ENCODE measurements at places on chromosomes 11 and 22.
A peak's percentile ranks its signal among the peaks of the same experiment; 100 is the strongest.

DNA sequence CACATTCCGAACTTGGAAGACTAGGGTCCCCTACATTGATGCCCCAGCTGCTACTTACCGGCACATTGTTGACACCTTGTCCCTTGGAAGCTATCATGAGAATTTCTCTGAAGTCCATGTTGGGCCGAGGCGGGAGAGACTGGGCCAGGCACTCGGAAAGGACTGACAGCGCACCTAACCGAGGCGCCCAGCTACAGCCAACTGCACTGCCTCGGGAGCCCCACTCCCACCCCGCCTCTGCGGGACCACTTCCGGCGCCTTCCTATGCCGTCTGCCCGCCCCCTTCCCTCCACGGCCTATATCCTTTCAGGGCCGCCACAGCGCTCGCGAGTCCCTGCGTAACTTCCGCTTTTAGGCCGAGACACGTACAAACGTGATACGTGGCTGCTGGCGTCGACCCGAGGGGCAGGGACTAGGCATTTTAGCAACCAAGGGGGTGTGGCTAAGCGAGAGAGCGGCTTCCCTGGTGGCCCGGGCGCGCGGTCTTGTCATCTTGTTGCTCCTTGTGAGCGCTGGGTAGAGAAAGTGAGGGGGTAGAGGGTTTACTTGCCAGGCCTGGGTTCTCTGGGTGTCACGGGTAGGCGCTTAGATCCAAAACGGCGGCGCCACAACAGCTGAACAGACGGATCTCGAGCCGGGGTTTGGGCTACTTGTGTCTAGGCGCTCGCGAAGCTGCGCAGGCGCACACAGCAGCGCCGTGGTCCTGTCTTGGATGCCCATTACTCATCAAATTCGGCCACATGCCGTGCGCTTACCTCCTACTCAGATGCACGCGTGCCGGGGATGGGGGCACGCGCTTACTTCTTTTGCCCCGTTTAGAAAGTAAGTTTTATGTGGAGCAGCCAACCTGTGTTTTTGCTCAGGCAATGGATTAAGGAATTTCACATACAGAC lies at the start of gene SPTY2D1:
SPTY2D1 (minus strand) TSS at position 203 of the 893 bp plus-strand sequence; CDS start at position 118, 85 bp downstream.
- peak; percentile 98 for DNase-seq

DNA sequence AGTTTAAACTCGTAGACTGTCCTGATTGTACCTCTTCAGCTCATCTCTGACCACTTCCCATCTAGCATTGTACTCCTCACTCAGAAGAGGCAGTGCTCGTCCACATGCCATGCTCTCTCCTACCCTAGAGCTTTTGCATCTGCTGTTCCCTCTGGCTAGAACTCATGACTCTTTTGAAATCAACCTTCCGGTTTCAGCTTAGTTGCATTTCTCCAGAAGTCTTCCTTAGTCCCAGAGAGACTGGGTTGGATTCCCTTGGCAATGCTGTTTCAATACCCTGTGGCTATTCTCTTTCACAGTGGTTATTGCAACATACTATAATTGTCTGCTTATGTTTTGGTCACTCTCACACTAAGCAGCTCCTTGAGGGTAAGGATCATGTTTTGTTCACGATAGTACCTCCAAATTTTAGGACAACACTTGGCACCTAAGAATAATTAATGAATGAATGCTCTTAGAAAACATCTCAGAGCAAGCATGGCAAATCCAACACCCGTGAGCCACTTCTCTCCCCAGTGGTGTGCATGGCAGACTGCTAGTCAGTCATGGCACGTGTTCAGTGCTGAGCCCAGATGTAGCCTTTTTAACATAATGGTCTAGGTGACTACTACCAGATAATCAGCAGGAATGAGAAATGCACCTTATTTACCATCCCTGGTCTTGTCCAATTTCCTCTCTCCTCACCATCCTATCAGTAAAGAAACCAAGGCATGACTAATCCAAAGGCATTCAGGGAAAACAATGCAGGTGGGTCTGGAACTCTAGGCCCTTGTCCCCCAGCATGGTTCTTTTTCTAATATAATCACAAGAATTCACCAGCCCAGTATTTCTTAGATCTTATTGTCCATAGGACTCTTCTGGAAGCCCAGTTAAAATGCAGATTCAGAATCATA lies 14.5 kb downstream of the SEPTIN3 start:
- no peak for DNase-seq

DNA sequence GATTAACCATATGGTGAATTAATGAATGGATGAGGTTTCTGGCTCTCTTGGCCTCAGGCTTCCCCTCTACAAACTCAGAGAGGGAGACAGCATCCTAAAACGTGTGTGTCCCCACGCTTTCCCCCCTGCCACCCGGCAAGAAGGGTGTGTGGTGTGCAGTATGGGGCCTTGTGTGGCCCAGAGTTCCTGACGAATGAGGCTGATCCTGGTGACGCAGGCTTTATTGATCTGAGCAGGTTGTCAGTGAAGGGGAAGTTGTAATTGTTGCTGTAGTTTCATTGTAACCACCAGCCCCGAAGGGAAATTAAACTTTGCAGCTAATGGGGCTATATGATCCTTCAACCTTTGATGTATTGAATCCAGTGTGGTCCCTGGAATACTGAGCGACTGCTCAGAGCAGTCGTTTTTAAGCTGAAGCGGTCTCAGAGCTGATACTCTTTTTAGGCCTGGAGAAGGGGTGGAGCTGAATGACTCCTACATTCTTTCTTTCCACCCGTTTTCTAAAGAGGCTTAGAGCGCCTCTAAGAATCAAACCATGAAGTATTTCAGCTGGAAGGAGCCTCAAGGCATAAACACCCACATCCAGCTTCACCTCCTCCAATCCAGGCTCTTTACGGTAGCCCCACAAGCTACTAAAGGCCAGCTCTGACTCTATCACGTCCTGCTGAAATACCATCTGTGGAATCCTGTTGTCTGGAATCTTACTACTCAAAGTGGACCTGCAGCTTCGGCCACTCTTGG lies 284.7 kb downstream of the MIAT start:
- DNase-seq, result no peak

- no peak for DNase-seq
These were observed 29.8 kb downstream of the ARHGAP42 start for GRCh38 chr11:100716838-100717237.

GRCh38 chr11:6735306-6735705 lies 36.5 kb downstream of the OR2AG2 start:
- DNase-seq, result peak; percentile 30

DNA sequence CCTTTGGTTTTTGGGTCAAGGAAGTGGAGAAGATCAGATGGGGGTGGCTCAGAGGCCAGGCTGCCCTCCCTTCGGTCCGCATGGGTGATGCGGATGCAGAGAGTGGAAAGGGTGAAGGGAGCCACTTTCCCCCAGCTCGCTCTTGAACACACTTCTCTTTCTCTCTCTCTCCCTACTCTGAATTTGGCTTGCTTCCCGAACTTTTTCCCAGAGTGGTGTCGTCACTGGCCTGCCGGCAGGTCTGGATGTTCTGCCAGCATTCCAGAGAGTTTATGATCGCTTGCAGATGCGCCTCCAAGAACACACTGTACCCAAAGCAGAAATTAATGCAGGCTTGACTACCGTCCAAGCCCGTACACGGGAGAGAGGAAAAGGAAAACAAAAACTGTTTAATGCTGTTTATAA lies 103.2 kb downstream of the ZBTB16 start:
- DNase-seq, result no peak

DNA sequence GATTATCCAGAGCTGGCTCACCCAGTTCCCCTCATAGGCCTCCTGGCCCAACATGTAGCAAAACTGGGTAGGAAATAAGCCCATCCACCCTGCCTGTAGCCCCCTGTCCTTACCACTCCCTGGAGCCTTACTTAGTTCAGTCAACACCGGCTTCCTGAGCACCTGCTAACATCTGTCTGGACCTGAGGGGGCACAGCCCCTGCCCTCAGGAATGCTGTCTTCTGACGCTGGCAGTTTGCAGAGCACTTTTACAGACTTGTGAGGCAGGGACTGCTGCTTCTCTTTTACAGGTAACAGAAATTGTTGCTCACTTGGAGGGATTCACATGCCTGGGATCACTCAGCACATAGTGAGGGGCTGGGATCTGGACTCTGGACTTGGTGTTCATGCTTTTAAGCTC lies 152.0 kb upstream of the TBCEL start:
- DNase-seq, result no peak

DNA sequence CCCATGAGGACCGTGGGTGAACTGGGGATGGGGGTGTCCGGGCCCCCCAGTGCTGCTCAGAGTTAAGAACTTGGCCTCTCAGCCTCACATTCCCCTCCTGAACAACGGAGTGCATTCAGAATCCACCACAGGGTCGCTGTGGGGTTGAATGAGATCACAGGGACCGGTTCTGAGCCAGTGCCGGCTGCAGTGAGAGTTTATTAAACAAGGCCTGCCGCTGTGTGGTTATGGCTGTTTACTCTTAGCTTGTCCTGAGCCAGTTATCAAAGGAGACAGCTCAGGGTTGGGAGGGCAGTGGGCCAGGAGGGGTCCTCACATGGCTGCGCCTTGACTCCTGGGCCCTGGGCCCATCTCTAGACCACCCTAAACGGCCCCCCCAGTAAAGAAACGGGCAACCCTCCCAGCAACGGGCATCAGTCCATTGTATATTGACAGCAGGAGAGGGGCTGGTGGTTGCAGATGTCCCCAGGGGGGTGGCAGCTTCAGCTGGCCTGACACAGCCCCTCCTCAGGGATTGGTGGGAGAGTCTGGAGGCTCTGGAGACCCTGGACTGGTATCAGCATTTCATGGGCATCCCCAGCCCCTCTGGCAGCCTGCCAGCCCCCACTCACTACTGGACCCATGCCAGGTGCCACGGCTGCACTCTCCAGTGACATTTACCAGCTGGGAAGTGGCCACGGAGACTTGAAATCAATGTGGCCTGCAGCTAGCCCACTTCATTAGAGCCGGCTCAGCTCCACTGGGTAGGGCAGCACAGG lies 15.1 kb upstream of the CABP7 start:
- no peak for DNase-seq

- DNase-seq, result no peak
These were observed 106.8 kb upstream of the LUZP2 start for GRCh38 chr11:24390016-24390415.

GRCh38 chr22:25362215-25362882 lies 142.9 kb downstream of the CRYBB2 start:
- peak; percentile 65 for DNase-seq

DNA sequence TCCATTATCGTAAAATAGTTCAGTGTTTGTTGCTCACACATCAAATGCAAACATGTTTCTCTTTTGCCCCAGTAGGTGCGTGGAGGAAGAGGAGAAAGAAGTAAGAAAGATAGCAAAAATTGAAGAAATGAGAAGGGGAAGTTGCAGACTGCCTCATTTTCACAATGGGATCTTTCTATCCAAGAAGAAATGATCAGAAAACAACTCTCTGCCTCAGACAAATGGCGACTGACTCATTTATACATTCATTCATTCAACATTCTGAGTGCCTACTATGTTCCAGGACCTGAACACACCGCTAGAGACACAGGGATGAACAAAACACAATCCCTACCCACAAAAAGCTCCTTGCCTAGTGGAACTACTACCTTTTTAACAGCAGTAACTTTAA lies 367 bp downstream of the HPS5 start:
- DNase-seq, result no peak

DNA sequence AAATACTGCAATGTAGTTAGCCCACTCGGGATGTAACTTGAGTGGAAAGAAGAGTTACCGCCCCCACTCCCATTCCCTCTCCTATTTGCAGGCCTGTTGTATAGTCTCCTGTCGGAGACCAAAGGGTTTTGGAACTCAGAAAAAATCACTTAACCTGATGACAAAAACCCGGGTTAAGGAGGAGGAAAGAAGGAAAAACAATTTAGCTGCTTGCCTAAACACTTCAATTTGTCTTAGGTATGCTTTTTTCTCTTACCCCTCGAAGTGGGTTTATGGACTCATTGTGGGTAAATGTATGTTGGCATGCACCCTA lies 2.2 kb downstream of the YAP1 start:
- DNase-seq, result no peak

DNA sequence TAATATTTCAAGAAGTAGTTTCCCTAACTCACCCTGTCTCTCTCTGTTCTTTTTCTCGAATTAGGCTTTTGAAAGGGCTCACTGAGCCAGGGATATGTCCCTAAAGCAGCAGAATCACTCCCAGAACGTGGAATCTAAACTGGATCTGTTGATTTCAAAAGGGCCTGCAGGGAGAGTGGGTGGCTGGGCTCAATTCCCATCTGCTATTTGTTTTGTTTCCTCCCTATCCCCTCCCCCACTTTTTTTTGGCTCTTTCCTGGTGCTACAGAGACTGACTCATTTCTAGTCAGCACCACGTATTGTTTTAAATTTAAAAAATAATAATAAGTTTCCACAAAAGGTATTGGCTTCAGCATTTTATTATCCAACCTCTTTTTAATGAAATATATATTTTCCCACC lies 961.5 kb downstream of the FAM181B start:
- DNase-seq, result no peak

- no peak for DNase-seq
These were observed 349 bp downstream of the TSSC4 start for GRCh38 chr11:2400762-2401435.

GRCh38 chr11:113419454-113420003 lies 31.9 kb downstream of the ANKK1 start:
- no peak for DNase-seq

- DNase-seq, result peak; percentile 80
These were observed 54.2 kb downstream of the GRAMD4 start for GRCh38 chr22:46674367-46674781.

DNA sequence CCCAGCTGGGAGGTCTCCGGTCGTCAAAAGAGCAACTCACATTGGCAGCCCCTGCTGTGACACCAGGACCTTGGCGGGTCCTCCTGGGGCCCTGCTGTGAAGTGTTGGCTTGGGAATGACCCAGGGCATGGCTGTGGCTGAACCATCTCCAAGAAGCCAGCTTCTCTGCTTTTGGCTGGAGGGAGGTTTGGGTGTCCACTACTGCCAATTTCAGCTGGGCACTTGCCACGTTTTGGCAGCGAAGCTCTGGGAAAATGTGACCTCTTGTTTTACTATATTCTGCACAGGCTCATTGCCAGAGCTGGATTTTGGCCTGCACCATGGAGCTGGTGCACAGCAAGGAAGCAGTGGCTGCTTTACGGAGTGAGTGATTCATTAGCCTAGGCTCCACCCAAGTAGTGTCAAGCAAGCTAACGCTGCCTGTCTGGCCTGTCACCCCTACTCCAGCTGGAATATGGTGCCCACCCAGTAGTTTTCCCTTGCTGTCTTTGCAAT lies 24.3 kb upstream of the SMCO4 start:
- no peak for DNase-seq

- no peak for DNase-seq
These were observed 56.3 kb downstream of the RPS6KA4 start for GRCh38 chr11:64415286-64415685.

GRCh38 chr11:76665921-76666351 lies 4.6 kb downstream of the LRRC32 start:
- no peak for DNase-seq

DNA sequence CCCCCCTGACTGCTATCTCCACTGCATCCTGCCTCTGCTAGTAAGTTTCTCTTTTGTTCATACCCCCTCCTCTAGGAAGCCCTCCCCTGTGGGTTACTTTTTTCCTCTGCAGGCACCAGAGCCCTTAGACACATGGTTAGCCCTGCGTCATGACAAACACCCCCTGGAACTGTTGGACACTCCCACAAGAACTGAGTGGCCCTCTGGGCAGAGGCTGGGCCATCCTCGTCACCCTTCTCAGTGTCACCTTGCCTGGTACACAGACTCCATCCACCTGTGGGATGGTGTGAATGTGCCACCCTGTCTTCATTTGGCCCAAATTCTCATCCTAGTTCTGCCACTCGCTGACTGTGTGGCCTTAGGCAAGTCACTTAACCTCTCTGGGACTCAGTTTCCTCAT lies 4.1 kb upstream of the RAB3IL1 start:
- DNase-seq, result no peak

- DNase-seq, result no peak
These were observed 26.1 kb upstream of the LDHA start for GRCh38 chr11:18368221-18368620.
